ENCODE measurements at places on chromosomes 3 and 15.

GRCh38 chr15:55257938-55258337 lies 31.7 kb downstream of the RAB27A start:
- no peak for DNase-seq

DNA sequence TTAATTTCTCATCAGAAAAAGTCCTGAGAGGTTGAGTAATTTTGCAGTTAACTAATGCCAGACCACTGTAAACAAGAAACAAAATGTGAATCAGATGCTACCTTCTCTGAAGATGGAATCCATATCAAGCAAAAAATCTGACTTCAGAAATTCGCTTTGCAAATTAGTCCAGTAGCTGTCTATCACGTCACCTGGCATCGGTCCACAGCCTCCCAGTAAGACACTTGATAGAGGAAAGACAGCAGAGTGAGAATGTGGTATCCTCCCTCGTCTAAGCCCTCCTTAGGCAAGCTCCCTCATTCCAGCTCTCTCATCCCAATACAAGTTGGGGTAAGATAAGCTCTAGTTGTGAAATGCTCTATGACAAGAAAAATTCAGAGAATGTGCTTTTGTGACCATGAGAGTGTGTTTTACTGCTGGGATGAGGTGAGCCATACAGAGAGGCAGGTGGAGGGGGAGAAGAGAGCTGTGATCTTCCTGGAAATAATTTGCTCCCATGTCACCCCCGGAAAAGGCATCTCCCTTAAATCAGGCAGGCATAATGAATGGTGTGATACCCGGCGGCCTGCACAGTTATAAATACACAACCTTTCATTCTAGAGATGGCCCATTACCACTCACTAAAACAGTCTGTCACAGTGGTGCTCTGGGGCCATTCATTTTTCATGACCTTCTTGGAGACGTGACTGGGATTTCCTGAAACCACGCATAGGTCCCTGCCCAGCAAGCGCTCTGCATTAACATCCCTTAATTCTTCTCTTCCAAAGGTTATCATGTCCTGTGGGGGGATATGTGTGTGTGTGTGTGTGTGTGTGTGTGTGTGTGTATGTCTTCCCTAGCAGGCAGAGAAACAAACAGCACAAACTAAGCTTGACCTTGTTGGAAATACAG lies 602.0 kb upstream of the KCNMB2 start:
- peak; percentile 96 for DNase-seq

GRCh38 chr3:69500604-69501003 lies 114.7 kb upstream of the FRMD4B start:
- no peak for DNase-seq

- no peak for DNase-seq
These were observed 293.0 kb upstream of the SOX14 start for GRCh38 chr3:137471130-137471529.

DNA sequence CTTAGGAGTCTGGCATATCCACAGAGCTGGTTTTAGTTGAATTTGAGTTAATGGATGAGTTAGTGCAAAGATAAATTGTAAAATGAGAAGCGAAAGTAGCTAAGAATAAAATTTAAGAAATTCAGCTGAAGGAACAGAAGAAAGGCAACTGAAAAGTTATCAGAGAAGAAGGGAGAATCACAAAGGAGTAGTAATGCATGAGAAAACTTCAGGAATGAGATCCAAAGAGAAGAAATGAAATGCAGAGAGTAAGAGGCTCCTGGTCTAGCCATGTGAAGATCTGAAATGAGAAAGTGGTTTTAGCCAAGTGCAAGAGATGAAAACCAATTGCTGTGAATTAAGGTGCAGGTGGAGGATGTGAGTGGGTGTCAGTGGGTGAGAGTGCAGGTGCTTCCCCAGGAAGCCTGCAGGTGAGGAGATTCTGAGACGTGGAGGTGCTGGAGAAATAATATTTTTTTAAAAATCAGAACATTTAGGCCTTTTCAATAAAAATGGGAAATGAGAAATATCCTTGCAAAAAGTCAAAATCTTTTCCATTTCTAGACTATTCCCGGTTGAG lies 18.5 kb downstream of the KBTBD8 start:
- DNase-seq, result no peak

DNA sequence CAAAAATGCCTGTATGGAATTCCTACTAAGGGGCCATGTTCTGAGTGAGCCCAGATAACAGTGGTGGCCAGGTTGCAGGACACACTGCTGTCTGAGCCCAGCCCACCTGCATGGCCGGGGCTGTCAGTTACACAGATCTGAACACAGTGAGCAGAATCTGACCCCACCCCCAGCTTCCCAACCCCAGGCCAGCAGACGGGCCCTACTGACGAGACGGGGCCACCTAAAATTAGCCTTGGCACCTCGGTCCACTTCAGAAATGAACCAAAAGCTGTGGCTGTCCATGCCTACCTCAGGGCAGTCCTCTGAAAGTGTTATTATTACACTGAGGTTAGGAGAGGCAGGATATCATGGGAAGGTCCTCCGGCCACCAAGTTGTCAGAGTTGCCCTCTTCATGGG lies 51.8 kb downstream of the LMCD1 start:
- DNase-seq, result no peak

DNA sequence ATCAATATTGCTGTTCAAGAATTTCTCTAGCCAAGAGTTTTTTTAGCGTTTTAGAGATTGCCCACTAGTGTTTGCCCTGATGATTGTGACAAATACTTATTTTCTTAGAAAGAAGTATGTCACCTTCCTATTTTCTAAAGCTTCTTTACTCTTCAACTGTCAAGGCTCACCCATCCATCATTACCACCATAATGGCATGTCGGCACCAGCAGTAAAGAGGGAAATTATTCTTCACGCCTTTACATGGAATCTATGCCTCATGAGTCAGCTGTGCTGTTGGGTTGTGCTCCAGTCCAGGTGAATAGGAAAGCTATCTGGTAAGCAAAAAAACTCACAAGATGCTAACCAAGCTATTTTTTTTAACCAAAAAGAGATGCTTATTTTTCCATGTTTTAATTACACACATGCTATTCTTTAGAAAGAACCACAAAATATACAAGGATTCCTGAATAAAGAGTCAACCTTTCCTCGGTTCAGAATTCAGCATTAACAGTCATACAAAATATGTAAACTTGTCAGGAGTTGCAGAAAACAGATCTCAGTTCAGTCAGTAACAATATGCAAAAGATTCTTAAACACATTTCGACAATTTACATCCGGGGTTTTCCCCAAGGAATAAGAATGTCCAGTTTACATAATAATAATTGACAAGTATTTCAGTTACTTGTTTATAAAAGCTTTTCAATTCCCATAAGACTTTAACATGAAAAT lies 128.0 kb downstream of the ATP8B4 start:
- DNase-seq, result peak; percentile 28

DNA sequence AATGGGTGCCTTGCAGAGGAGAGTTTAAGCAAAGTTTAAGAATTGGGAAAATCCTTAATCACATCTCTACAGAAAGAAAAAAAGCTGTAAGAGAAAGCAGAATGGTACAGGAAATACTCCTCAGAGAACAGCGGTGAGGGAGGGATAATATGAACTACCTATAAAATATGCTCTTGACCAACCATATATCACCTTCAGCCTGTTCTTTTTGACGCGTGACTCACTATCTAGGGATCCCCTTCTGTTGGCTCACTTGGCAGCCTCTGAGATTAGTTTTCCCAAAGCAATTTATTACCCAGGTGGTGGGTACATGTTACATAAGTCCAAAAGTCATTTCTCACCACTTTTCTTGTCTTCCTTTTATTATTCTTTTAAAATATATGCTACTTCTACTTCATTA lies 97.7 kb downstream of the CNTN6 start:
- peak; percentile 94 for DNase-seq

DNA sequence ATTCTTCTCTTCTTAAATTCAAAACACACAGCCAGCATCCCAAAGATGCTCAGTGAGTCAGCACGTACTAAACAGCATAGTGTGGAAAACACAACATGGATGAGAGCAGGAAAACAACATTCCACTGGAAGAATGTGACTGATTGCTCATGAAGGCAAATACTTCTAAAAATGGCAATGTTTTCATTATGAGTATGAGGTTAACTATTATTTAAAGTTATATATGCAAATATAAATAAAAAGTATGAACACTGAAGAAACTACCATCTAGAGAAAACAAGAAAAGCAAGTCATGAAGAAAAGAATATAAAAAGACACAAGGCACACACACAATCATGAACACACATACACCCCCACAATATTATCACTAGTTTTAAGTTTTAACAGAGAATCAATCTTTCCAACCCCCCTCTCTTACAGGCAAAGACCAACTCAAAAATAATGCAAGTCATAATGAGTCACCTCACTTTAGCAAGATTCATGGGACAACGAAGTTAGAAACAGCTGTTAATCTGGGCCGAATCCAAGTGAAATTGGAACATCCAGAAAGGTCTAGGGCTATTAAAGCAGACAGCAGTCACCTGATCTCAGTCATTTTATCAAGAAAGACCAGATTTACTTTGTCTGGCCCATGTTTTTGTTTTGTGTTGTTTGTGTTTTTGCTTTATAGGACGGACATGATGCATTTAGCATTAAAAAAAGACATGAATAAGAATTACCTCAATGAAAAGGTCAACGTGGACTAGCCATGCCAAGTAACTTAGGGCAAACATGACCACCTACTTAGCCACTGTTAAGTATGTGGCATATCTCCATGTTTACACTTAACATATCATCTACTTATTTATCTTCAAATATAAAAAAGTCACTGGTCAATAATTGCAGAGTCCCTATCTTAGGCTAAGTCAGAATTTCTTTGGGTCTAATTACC lies 18.1 kb downstream of the GBE1 start:
- DNase-seq, result peak; percentile 99

Data from fibroblast of upper back skin (primary cell).